Activated naive CD4-positive, alpha-beta T cell treated with anti-CD3 and anti-CD28 coated beads for 36 hours (primary cell): ENCODE measurements at places on chromosomes 5 and 9.

- DNase-seq, result no peak
These were observed 261.2 kb upstream of the ANKRD55 start for GRCh38 chr5:56494300-56494731.

DNA sequence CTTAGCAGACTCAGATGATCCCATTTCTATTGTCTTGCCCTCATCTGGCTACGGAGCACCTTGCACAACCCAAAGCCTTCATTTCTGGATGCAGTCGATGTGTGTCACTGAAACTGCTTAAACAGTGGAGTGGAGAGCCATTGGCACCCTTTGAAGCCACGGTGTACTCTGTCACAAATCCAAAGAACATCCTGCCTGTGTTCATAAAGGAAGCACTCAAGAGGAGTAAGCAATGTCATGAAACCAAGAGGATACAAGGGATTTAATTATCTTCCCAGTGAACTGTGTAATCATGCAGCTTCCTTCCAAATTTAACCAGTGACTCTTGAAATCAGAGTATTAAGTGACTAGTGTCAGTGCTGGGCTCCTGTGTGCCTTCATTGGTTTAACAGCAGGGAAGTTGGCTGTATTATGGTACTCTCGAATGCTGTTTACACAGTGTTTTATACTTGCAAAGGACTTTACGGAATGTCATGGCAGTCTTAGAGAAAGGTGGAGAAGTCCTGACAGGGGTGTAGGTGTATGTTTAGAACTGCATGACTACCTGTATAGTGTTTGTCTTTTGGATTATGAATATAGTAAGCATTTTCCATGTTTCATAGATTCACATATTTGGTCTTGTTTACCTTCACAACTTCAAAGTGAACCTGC is 41.9 kb downstream of the CD180 start:
- DNase-seq, result no peak

GRCh38 chr5:154223320-154223719 is 32.8 kb downstream of the GALNT10 start:
- DNase-seq, result no peak

DNA sequence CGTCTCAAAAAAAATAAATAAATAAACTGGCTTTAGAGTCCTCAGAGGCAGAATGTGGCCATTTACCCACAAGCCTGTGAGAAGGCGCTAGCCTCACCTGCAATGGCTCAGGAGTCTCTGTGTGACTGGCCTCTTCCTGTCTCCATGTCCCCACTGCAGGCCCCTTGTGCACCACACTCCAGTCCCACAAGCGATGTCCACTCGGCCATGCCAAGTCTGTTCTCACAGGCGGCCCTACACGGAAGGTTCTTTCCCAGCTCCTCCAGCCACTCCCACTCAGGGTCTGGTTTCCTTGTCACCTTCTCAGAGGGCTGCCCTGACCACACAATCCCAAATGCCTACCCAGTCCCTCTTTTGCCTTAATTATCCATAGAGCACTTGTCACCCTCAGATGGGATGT is 38.2 kb downstream of the POLR1E start:
- DNase-seq, result no peak

DNA sequence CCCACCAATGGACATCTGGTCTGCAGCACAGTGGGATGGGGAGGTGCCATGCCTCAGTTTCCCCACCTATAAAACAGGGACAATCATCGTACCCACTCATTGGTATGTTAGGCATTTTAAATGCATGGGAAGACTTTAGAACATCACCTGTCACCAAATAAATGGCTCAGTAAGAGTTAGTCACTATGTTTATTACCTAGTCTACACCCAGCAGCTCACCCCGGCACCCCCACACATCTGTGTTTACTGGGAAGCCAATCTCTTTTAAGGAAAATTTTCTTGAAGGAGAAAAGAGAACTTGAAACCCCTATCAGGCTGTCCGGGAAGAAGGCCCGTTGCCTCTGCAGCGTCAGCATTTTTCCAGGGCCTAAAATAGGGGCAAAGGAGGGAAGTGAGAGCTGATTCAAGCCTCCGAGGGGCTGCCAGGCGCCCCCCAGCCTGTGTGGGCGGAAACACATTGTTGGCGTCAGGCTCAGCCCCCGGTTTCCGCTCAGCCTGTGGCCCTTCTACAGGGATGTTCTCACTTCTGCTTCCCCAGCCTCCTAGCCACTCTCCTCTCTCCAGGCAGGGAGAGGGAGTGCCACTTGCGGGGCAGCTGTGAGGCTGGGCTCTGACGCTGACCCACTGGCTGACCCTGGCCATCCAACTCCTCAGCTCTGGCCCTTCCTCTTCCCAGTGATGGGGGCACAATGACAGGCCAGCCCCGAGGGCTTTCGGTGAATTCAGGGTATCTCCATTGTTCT is 4.6 kb downstream of the CSF1R start:
- no peak for DNase-seq

DNA sequence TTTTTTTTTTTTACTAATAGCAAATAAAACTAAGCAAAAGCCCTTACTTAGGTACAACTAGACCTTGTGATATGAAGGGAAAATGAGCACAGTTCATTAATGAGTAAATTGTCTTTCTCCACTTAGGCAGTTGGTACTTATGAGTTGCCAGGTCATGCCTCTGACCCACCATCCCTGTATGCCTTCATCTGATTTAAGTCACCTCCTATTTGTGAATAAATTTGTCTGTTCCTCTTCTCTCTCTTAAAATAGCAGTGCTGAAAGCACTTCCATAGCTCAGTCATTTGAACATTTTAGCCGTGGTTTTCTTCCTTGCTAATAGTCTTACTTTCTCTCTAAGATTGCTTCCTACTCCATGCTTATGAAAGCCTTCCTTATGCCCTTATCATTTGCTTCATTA is 61.4 kb downstream of the SLC44A1 start:
- DNase-seq, result no peak

DNA sequence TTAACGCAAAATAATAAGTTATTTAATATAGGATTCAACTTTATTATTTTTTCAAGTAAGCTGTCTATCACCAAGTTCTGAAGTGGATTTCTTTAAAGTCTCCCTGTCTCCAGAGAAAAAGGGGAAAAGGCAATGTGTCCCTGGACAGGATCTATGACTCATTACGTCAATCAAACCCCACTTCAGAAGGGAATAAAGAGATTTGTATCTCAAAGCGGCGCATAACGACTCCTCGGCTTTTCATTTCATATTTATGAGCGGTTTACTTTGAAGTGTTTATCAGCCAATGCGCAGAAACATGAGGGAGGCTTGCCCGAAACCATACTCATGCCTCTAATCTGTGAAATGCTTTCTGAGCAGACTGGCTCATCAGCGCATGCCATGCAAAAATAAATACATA is 938.6 kb upstream of the WWC1 start:
- no peak for DNase-seq

DNA sequence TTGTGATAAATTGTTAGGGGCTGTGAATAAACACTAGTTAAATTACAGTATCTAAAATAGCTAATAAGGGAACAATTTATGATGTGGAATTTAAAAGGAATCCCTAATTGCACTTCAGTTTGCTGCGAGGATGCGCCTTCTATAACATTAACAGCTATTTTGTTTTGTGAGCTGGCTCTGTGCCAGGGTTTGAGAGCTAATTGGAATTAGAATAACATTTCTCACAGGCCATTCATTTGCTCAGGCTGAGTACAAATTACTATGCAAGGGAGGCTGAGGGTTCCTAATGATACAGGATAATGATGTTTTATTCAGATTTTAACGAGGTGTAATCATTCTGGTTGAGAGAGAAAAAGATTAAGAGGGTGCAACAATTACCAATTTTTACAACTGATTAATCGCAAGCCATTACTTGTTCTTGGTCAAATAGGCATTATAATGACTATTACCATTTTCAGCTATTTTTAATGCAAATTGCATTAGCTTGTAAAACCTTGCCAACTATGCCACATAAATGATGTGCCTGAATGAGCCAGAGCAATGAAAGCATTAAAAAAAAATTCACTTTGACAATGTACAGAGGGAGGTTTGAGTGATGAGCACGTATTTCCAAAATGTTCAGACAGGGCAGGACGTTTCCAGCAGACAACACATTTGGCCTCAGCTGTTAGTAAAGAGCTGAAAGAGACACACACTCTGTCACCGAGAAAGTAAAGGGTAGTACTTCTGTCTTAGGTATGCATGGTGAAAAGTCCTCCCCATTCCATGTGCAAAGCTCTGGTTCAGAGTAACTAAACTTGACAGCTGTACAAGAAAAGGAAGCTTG is 576.5 kb downstream of the TLE1 start:
- DNase-seq, result no peak
